ENCODE measurements at places on chromosomes 5 and 9.

DNA sequence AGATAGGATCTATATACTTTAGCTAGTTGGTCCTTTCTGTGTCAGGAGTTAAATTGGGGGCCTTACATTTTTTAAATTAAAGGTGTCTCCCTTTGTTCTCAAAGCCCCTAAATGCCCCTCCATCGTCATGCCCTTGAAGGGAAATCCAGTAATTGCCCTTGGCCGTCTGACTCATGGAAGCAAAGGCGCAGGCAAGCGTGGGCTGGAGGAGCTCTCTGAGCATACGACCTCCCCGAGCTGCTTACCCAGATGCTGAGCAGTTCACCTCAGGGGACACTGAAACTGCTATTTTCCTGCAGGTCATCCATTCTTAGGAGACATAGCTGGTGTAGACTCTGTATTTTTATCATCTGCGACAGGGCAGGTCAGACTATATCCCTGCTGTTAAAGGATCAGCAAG lies 23.0 kb downstream of the PCSK1 start:
- no peak for DNase-seq

GRCh38 chr9:117302487-117302886 lies 112.4 kb downstream of the ASTN2 start:
- DNase-seq: no peak

DNA sequence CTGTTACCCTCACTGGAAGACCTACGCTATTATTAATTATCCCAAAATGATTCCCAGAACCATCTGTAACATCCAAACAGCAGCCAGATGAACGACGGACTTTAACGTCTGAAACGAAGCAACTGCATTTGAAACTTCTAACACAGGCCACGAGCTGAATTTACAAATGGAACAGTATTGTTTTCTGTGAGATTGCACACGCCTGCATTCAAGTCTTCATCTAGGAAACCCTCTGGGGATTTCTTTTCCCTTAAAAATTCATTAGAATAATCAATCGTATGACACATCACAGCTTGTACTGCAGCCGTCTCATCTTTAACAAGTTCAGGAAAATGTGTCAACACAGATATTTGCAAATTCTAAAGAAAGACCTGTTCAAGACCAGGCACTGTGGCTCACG lies 80.2 kb downstream of the MYO10 start:
- no peak for DNase-seq

DNA sequence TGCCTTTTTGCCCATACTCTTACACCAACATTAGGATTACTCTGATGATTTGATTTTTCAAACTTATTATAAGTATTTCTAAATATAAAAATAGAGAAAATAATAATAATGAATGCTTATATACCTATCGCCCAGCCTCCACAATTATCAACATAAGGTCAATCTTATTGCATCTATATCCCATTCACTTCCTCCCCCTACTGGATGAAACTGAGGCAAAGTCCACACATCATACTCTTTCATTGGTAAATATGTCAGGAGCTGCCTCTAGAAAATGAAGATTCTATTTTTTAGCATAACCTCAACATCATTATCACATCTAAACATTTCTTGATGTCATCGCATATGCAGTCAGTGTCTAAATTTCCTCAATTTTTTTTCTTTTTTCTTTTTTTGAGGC lies 44.3 kb downstream of the SH3RF2 start:
- DNase-seq: no peak

- no peak for DNase-seq
These were observed 10.0 kb upstream of the NDST1 start for GRCh38 chr5:150497989-150498317.

DNA sequence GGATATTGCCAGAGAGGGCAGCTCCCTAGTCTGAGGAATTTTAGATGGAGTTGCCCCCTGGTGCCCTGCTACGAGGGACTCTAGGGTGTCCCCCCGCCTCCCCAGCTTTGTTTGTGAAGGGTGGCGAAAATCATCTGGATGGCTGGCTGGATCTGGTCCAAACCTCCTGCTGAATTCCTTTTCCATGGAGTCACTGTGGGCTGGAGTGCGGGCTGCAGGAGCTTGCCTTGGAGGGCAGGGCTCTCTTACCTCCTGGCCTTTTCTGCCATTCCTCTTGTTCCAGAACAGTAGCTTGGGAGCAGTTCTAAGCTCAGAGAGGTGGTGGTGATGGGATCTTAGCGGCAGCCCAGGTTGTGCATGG lies 2.1 kb downstream of the SYNPO start:
- no peak for DNase-seq

GRCh38 chr5:137822158-137822764 lies 45.4 kb upstream of the MYOT start:
- DNase-seq: no peak

GRCh38 chr5:151810449-151810848 lies 38.7 kb downstream of the G3BP1 start:
- DNase-seq: no peak

DNA sequence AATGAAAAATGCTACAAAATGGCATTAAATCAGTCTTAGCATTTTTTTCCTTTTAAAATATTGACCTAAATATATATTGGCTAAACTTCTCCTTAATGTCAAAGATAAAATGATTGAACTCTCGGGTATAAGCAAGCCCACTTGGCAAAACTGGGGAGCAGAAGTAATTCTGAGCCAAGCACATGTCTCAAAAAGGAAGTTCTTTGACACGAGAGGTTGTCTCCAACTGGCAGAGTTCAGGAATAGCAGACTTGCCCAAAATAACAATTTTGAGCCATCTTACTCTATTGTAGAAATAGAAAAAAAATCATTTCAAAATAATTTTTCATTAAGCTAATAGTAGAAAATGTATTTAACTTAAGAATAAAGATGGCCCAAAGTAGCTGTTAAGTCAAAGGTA lies 10.4 kb upstream of the MLLT3 start:
- DNase-seq: no peak

DNA sequence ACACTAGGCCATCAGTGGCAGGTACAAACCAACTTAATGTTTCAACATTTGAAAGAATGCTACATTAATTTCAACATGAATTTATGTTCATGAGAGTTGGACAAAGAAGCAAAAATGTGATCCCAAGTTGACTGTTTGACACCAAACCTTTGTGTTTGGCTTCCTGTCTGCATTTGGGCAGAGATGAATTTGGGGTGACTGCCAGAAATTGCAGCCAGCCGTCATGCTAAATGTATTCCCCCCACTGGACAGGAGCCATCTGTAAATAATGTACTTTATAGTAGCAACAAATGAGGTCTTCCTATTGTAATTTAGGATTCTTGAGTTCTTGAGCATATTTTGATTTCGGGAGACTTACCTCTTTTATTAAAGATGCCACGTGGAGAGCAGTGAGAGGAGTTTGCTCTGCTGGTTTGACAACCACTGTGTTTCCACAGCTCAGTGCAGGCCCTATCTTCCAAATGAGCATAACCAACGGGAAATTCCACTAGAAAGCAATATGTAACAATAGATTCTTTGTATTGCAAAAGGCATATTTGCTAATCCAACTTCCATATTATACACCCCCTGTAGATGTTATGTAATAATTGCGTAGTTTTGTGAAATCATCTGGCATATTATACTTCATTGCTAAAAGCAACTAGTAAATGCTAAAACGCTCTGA lies 27.6 kb downstream of the ALDH1A1 start:
- no peak for DNase-seq

DNA sequence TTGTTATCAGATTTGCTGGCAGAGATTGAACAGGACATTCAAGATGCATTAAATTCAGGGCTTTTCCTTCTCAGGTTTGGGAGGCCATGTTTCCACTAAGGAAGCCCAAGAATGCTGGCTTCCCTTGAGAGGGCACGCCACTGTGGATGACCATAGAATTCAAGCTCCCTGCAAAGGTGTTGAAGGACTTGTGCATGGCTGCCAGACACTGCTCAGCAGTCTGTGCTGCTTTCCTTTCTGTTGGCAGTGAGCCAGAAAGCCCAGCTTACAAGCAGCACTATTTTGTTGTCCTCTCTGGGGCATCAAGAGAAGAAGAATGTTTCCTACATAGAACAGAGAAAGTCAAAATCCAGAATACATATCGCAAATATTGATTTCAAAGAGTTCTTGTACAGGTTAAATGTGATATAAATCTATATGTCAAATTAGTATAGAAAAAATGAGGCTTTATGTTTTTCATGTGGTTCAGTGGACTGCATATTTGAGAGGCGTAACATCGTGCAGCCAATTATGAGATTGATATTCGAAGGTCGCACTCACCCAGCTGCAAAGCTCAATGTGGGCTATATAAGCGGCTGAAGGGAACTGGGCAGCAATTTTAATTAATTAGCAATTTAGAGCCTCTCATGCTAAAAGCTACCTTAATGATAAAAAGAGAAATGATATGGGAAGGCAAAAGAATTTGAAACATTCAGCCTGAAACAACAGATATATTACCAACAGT lies 103.1 kb upstream of the ISL1 start:
- no peak for DNase-seq

- no peak for DNase-seq
These were observed 122.2 kb upstream of the ITGA1 start for GRCh38 chr5:52665559-52665958.

DNA sequence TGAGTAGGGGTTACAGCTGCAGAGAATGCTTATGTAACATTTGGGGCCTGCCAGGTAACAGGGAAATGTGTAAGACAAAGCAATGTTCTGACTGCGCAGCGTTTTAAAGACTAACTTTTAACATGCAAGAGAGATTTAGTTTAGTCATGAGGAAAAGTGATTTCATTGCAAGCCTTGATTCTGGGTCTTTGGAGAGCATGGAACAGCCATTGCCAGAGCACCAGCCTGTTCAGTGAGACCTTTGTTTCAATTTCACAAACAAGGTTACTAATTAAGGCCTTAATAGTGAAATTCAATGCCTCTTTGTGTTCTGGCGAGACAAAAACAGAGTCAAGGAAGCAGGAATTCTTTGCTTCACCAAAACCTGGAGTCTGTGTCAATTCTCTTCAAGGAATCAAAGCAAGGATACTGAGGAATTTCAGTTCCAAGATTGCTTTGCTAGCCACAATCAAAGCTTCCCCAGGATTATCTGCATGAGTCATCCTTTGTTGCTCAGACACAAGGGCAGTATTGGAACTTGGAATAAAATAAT lies 14.4 kb downstream of the CKMT2 start:
- DNase-seq: no peak

DNA sequence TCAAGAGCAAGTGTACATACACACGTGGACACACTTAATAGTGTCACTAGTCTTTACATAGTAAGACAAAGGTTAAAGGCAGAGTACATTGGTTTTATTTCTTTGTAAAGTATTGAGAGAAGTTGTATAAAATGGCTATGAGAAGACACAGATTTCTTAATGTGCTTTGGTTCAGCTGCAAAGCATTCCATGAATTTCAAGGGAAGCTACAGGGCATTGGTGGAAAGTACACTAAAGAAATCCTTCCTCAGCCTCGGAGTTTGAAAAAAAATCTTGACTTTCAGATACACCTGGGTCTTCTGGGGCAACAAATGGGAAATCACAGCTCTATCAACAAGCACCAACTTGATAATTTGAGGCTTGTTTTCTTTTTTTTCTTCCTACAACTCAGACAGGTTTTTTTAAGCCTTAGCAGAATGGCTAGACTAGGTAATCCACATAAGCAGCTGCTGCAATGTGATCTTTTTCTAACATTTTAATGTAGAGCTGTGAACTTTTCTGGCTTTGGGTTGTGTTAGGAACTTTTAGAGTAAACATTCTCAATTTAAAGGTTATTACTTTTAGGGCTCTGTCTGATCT lies 140.4 kb upstream of the FST start:
- no peak for DNase-seq

GRCh38 chr5:88503406-88503805 lies 234.8 kb upstream of the TMEM161B start:
- DNase-seq: no peak

- DNase-seq: no peak
These were observed 236.0 kb upstream of the ZNF462 start for GRCh38 chr9:106626936-106627335.

- no peak for DNase-seq
These were observed 115.3 kb upstream of the BNC2 start for GRCh38 chr9:16985559-16986348.

GRCh38 chr9:134620751-134621557 lies 20.6 kb upstream of the COL5A1 start:
- DNase-seq: no peak

GRCh38 chr9:85038824-85039608 lies 369.5 kb downstream of the NTRK2 start:
- DNase-seq: no peak

- DNase-seq: no peak
These were observed 17.4 kb upstream of the SEC16A start for GRCh38 chr9:136499935-136500910.

DNA sequence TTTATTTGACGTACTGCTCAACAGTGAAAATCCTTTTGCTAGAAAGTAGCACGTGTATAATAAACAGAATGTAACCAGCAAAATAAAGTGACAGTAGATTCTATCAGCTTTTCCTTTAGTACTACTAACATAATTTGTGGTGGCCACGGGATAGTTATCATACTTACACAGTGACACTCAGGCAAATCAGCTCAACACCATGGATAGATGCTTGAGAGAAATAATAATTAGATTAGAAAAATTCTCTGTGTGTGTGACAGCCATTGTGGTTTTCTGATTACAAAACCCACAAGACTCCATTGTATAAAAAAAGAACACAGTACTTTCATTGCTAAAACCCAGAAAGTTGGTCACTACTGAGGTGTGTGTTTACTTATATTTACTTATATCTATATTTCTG lies 101.1 kb downstream of the MUSK start:
- DNase-seq: no peak

DNA sequence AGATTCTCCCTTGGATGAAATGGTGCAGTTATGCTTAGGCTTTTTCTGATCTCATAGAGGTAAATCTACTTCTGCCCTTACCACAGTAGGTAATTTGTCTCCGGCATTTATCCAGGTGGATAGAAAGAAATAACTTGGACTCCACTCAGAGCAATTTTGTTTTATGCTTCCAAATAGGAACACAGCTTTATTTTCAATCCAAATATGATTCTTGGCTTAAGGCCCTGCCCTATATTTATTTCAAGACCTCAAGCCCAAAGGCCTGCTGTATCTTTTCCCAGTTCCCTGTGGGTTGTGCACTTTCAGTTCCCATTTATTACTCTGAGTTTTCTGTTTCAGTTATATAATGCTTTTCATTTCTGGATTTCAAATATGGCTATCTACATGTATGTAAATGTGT lies 274.2 kb upstream of the SMC2 start:
- no peak for DNase-seq

DNA sequence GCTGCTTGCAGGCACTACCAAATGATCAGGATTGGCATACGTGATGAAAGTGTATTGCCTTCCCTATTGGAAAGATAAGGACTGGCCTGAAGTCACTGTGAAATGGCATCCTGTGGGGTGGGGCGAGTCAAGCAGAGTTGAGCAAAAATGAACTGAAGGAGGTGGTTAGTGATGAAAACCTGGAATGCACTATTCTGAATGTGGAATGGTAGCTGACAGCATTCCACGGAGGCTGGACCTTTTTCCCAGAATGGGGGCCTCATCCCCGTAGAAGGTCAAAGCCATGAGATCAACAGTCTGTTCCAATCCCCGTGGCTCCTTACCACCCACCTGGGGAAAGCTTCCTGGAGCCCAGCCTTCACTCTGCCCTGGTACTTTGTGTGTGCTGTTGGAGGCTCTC lies 37.7 kb downstream of the ASS1 start:
- no peak for DNase-seq

All from cortex of kidney (tissue), 1 donor.